ENCODE measurements at places on chromosomes 1 and 21.

DNA sequence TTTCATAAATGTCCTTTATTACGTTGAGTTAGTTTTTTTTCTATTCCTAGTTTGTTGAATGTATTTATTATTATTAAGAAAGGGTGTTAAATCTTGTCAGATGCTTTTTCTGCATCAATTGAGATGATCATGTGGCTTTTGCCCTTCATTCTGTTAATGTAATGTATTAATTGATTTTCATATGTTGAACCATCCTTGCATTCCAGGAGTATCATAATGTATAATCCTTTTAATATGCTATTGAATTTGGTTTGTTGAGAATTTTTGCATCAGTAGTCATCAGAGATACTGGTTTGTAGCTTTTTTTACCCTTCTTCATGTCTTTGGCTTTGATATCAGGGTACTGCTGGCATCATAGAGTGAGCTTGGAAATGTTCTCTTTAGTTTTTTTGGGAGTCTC lies 100.0 kb downstream of the POFUT2 start:
- no peak for DNase-seq

DNA sequence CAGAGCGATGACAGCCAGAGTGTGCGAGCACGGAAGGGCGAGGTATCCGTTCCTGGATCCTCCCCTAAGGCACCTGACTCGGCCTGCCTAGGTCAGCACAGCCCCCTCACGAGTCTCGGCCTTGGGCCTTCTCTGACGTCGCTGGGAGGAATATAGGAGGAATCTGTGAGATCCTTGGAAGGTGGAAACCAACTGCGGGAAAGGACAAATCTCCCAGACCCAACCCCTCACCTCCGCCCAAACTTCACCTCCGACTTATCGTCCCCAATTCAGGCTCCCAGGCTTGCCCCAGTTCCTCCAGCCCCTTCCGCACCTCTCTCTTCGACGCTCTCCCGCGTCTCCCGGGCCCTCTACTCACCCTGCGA lies 494 bp downstream of the APH1A start:
- DNase-seq: peak; percentile 57

DNA sequence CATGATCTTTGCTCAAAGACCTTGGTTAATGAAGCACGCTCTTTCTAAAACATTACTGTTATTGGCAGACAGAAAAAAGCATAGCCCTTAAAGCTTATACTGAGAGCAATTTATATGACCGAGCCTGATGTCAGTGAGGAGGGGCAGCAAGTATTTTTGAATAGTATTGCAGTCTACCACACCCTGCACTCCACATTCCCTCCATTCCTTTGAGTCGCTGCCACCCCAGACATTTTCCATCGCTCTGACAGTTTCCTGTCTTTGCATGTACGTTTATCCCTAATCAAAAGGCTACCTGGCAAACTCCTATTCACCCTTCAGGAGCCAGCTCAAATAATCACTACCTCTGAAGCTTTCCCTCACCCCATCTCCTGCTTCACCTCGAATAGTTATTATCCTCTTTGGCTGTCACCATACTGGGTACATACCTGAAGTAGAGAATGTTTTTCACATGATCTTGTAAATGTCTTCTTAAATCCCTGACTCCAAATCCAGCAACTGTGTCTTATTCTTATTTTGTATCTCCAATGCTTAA lies 5.5 kb upstream of the JUN start:
- peak; percentile 52 for DNase-seq

DNA sequence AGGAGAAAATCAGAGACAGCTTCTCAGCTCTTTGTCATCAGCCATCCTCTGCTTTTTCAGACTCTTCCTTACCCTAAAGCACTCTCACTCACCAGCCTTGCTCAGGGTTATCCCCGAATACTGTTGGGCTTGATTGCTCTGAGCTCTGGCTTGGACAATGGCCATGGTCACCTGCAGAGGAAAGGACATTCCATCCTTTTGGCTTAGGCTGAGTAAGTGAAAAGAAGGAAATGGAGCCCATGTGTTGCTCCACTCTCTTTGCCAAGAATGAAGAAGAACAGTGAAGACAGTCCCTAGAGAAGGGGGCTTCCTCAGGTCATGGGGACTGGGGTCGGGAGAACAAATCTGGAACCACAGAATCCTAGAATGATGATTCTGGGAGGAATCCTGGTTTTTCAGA lies 2.3 kb downstream of the MTMR11 start:
- no peak for DNase-seq

DNA sequence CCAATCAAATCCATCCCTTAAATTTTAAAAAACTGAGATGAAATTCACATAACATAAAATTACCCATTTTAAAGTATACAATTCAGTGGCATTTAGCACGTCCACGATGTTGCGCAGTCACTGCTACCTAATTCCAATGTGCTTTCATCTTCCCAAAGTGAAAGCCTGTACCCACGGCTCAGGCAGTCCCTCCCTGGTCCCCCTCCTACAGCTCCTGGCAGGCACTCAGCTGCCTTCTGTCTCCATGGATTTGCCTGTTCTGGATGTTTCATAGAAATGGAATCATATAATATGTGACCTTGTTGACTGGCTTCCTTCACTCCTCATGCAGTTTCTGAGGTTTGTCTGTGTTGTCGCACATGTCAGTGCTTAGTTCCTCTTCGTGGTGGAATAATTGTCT lies 386.3 kb downstream of the CAMTA1 start:
- no peak for DNase-seq
